ENCODE measurements at places on chromosomes 1 and 21.

GRCh38 chr1:65658122-65658521, 134.6 kb upstream of the PDE4B start:
- no peak for DNase-seq

DNA sequence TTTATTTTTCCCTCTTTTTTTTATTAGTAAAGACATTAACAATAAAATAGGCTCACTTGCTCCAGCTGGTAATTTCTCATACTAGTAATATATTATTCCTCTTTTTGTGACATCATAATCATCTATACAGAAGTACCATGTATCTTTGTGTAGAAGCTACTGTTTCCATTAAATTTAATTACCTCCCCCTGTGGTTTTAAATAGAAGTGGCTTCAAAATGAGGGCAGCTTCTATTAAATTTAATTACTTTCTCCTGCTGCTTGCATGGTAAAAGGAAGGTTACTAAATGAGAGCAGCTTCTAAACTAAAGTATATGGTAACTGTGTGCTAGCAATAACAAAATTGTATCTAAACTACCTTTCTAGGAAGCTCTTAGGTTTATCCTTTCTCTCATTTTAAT, 94.0 kb downstream of the DPYD start:
- DNase-seq: no peak

GRCh38 chr1:92030656-92031107, 897 bp downstream of the EPHX4 start:
- no peak for DNase-seq

- DNase-seq: no peak
These were observed 420 bp upstream of the VPS13D start for GRCh38 chr1:12229386-12229834.

GRCh38 chr1:229792012-229792975, 166.2 kb downstream of the URB2 start:
- no peak for DNase-seq

DNA sequence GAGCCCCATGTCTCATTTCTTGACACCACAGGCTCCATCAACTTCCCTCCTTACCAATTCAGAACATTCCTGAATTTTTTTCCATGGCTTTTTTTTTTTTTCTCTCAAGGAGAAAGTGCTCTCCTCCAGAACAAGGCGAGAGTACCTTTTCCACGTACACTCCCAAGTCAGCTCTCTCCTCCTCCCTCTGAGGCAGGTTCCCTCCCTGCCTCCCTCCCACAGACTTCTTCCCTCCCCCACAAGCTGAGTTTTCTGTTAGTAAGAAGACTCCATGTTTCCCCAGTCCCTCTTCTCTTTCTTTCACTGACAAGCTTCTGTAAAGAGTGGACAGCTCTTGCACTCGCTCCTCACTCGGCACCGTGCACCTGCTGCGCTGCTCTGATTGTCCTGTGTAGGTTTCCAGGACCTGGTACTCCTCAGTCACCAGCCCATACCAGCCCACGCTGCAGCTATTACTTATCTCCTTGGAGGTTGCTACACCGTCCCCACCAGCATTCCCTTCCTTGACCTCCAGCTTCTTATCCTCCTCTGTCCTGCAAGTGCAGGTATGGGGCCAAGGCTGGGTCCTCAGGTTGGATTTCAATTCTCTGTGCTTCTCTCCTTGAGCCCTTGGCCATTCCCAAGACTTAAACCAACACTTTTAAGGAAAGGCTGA, 3.8 kb downstream of the TRAF5 start:
- no peak for DNase-seq

DNA sequence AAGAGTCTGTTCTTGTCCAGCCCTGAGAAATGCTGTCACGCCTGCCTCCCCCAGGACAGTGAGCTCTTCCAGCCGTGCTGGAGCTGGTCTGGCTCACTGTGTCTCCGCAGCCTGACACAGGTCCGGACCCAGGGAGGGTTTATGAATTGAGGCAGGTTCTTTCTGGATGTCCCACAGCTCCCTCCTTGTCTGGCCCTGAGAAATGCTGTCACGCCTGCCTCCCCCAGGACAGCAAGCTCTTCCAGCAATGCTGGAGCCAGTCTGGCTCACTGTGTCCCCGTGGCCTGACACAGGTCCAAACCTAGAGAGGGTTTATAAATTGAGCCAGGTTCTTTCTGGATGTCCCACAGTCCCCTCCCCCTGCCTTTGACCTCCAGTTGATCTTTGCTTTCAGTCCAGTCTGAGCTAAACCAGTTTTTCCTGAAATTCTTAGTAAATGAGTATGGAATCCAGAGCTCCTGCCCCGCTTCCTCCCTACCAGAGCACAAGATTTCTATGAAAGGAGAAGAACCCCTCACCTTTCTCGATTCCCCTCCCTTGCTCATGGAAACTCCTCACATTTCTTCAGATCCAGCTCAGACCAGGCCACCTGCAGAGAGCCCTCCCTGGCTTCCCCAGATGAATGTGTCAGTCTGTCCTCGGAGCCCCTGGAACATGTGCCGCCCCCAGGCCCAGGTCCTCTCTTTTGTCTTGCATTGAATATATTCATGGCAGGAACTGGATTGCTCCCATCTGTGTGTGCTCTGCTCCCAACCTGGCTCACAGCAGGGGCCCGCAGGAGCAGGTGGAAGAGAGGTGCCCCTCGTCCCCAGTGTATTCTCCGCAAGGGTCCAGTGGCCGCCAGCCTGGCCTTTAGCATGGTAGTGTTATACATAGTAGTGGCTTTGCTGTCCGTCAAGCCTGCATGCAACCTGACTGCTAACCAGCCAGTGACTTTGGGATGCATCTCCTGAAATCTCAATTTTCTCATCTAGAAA, 116.3 kb downstream of the EPHB2 start:
- no peak for DNase-seq

DNA sequence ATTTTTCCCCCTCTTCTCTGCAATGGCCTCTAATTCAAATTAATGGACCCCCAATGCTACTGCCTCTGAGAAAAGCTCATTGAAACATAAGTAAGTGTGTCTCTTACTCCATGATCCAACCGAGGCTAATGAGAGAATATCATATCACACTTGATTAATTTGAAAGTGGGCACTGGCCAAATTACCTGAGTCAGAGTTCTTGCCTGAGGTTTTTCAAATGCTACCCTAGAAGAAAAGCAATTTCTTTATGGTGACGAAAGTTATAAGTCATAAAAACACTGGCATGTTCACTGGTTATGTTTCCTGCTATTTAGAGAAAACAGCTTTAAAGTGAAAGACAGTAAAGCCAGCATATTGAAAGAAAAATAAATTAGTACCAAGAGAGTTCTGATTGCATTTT, 368.8 kb upstream of the TMPRSS15 start:
- no peak for DNase-seq

DNA sequence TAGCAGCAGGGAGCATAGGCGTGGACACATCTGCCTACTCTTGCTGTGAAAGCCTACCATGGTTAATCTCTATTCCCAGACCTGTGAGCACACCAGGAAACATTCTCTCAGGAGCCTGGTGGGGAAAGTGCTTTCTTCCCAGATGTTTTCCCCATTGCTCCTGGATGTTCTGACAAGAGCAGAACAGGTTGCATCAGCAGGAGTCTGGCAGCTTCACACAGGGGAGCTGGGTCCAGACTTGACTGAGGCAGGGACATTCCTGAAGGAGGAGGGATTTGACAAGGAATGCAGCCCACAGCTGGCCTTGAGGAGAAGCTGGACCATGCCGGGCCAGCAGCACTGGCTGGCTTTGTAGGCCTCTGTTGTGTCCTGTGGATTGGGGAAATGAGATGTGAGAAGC, 21.0 kb upstream of the ARTN start:
- no peak for DNase-seq

GRCh38 chr1:11719313-11720032, 16.5 kb upstream of the AGTRAP start:
- peak; percentile 37 for DNase-seq

- DNase-seq: peak; percentile 3
These were observed 2.2 kb downstream of the REG4 start for GRCh38 chr1:119808972-119809550.

- no peak for DNase-seq
These were observed 790.9 kb upstream of the NCAM2 start for GRCh38 chr21:20207335-20207734.

DNA sequence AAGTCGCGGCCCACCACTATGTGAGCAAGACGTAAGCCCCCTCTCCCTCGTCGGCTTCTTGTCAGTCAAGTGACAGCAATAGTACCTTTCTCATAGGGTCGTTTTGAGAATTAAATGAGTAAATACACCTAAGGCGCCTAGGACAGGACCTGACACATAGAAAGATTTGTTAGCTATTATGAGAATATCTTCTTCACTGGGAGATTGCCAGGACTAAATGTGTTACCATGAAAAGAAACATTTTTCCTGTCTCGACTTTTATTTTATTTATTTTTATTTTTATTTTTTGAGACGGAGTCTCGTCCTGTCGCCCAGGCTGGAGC, 798 bp downstream of the PMF1 start:
- DNase-seq: no peak

- no peak for DNase-seq
These were observed 11.2 kb upstream of the LEPR start for GRCh38 chr1:65409314-65409713.

DNA sequence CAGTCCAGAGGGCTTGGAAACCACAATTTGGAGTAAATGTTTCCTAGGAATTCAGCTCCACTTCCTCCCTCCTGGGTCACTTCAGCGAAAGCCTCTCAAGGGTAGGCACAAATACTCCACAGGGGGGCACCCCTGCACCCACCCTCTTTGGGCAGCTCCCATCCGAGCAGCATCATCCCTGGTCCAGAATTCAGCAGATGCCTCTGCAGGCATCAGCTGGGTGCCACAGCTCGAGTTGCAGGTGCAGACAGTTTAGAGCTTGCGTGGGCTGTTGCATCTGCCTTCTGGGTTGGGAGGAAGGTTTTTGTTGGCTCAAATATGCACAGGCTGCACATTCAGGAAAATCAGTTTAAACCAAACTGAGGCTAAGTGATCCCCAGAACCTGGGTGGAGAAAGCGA, 25.0 kb downstream of the KANK4 start:
- no peak for DNase-seq

- DNase-seq: no peak
These were observed 21.3 kb upstream of the FCRL2 start for GRCh38 chr1:157798211-157798610.

DNA sequence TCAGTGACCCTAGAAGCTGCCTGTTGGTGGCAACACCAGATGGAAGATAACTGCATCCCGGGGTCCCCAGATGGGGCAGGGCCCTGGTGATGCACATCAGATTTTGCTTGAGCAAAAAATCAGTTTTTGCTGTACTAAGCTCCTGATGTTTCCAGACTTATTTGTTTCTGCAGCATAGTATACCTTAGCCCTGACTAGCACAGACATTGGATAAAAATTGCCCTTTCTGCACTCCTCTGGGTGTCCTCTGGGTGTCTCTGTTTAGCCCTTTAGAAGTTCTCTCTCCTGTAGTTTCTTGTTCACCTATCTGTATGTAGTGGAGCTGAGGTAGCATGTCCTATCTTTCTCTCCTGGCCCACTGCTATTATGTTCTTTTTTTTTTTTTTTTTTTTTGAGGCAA, 30.3 kb upstream of the PLA2G2C start:
- no peak for DNase-seq

Data from esophagus squamous epithelium (tissue), 5 donors.